ENCODE measurements at places on chromosomes 5 and 9.

DNA sequence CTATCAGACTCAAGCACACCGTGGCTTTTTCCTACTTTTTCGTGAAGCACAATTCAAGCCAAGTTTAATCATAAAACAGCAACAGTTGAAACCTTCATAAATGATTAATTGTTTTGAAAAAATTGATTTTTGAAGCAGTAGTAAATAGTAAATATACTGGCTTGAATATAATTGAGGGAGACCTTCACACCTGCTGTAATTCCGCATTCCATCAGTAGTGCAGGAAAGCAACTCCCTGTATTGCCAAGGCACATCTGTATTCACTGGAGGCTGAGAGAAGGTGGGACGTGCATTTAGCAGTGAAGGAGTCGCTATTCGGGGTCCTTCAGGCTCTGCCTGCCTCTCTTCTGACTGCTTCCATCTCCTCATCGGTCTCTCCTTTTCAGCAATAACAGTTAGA is 203.8 kb downstream of the ZSWIM6 start:
- no peak for DNase-seq

GRCh38 chr9:91680106-91680505 is 256.5 kb upstream of the NFIL3 start:
- no peak for DNase-seq

DNA sequence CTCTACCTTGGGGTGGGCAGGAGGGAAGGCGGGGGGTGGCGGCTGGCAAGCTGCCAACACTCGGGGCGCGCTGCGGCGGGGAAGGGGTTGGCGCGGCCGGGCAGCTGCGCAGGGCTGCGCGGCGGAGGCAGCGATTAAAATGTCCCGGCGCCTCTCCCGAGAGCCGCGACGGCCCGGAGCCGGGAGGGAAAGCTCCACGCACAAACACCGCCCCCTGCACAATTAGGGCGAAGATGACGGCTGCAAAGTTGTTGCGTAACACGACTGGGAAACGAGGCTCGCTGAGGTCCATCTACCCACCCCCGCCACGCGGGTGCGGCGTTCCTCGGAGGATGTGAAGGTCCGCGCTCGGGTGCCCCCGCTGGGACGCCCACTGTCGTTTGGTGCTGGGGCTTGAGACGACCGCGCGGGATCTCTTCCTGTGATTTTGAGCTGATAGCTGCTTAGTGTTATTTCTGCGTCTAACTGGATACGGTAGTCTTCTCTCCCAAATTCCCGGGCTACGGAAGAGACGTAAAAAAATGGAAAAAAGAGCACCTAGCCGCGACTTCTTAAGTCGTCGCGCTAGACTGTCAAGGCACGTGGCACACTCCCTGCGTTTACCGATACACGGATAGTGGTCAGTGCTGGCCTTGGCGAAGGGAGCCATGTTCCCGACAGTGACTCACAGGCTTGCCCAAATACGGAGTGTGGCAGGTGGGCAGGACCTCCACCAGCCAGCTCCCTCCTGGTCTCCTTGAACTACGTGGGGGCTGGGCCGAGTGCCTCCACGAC is 958 bp upstream of the NFIL3 start:
- no peak for DNase-seq

DNA sequence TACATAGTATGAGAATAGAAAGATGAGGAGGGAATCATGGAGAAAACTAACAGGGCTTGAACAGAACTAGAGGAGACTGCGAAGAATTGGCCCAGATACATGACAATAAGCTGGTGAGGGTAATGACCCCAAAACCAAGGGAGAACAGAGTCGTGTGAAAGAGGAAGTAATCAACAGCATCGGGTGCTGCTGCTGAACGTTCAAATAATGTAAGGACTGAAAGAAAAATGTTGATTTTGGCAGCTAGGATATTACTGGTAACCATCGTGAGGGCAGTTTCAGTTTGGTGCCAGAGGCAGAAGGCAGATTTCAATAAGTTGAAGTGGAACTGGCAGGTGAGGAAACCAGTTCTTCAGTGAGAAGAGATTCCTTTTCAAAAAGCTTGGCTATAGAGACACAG is 66.8 kb upstream of the SMC2 start:
- no peak for DNase-seq

DNA sequence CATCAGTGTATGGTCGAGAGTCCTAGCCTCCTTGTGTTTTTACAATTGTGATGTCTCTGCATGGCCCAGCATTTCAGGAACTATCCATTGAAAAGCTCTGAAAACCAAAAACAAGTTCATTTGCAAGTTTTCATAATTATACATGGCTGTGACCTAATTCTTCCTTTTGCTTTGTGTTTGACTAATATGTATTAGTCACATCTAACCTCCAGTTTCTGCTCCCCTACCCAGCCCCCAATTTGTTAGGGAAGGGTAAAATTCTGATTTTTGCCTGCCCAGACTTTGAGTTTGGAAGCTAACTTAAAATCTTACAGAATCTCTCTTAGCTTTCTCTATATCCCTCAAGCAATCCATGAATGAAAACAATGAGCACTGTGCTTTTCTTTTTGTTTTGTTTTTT is 128.2 kb upstream of the SEMA6A start:
- DNase-seq: no peak

GRCh38 chr9:115015018-115015635 is 84.7 kb upstream of the TNFSF8 start:
- no peak for DNase-seq

DNA sequence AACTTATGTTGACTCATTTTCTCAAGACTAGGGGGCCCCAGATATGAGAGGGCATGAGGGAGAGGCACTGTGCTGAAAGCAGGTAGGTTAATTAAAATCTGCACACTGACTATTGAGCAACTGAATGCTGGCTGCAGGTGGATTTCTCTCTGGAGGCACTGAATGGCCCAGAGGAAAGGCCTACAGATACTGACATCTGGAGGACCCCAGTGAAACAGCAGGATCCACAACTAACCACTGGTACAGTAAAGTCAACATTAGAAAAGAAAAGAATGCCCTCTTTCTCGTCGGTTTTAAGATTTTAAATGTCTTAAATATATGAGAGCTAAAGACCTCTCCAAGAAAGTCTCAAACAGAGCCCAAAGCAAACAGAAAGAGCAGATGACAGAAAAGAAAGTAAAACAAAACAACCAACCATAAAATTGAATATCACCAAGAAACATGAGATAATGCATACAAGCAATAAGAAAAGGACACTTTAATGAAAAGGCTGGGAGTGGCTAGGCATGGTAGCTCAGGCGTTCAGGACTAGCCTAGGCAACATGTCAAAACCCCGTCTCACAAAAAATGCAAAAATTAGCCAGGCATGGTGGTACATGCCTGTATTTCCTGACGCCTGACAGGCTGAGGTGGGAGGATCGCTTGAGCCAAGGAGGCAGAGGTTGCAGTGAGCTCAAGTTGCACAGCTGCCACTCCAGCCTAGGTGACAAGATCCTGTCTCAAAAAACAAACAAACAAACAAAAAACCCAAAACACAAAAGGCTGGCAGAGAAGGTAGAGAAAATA is 43.3 kb downstream of the PUM3 start:
- no peak for DNase-seq

GRCh38 chr5:147465747-147466146 is 44.1 kb downstream of the DPYSL3 start:
- DNase-seq: no peak

- DNase-seq: no peak
Measured at GRCh38 chr9:111803924-111804323, 9.2 kb upstream of the SHOC1 start.

DNA sequence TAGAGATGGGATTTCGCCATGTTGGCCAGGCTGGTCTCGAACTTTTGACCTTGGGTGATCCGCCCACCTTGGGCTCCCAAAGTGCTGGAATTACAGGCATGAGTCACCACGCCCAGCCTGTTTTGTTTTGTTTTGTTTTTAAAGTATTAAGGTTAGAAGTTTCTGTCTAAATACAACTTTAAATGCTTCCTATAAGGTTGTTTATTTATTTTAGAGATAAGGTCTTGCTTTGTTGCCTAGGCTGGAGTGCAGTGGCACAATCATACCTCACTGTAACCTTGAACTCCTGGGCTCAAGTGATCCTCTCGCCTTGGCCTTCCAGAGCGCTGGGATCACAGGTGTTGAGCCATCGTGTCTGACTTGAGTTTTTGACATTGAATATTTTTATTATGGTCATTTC is 11.4 kb downstream of the MRRF start:
- DNase-seq: no peak

DNA sequence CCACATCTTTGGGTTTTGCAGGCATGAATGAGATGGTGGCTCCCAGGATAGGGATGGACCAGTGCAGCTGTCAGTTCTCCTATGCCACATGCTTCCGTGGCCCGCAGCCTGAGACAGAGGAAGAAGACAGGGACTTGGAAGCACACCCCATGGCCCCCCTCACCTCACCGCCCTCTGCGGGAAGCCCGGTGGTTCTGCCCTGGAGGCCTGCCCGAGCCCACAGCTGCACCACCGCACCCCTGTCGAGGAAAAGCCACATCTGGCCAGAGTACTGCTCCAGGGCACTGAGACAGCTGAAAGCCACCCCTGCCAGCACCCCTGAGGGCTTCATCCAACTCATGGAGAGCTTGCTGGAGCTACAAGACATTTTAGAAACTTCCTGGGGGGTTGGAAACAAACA is 7.6 kb upstream of the TRMT10B start:
- no peak for DNase-seq

DNA sequence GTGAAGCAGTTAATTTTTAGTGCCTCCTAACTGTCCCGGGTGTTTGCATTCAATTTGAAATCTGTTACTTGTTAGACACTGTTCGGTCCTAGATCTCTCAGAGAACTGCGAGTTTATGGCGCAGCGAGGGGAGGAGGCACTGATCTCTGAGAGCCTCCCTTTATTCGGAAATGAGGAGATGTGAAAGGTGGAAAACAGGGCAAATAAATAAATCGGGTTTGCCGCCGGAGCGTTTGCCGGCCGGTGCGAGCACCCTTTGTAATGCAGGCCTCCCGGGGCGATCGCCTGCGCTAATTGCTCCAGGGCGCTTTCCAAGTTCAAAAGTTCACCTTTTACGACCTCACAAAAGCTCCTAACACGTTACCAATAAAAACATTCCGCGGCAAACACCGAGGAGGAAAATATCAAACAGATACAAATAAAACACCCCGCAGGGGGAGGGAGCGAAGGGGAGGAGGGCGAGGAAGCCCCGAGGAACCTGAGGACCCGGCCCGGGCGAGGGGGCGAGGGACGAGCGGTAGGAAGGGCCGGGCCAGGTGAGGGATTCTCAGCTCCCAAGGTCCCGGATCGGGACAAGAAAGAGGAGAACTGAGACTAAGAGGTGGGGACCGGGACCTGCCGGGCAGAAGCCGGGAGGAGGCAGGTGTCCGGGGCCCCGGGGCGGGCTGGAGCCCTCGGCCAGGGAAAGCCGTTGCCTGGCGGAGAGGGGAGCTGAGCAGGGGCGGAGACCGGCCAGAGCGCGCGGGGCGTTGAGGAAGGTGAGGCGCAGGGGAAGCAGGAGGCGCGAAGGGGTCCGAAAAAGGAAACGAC is 1.4 kb downstream of the NR6A1 start:
- DNase-seq: no peak

- DNase-seq: no peak
Measured at GRCh38 chr5:126858441-126858840, 81.5 kb downstream of the LMNB1 start.

DNA sequence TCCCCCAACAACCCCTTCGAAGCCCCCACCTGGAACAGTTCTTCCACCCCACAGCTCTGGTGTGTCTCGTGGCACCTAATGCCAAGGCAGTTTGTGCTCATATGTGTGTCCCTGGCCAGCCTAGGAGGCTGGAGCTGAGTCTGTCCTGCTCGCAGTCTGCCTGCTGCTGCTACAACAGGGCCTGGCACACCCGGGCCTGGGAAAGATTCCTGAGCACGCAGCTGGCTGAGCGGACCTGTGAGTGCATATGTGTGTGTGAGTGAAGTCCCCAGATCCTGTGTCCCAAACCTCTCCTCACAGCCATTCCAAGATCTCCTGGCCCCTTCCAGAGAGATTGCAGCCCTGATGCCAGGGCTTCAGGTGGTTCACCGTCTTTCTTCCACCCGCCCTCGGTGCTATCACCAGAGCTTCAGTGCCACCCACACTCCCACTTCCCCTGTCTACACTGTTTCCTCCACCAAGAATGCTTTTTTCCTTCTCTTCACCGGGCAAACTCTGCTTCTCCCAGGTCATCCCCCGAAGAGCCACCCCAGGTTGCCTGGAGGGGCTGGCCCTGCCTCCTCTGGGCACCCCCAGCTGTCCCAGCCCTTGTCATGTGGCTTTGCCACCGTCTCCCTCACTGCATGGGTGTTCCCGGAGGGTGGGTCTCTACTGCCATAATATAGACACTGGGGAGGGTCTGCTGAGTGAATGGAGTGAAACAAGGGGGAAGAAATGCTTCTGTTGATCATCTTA is 28.4 kb downstream of the LMX1B start:
- DNase-seq: no peak

GRCh38 chr9:122087406-122088200 is 5.5 kb downstream of the TTLL11 start:
- no peak for DNase-seq

DNA sequence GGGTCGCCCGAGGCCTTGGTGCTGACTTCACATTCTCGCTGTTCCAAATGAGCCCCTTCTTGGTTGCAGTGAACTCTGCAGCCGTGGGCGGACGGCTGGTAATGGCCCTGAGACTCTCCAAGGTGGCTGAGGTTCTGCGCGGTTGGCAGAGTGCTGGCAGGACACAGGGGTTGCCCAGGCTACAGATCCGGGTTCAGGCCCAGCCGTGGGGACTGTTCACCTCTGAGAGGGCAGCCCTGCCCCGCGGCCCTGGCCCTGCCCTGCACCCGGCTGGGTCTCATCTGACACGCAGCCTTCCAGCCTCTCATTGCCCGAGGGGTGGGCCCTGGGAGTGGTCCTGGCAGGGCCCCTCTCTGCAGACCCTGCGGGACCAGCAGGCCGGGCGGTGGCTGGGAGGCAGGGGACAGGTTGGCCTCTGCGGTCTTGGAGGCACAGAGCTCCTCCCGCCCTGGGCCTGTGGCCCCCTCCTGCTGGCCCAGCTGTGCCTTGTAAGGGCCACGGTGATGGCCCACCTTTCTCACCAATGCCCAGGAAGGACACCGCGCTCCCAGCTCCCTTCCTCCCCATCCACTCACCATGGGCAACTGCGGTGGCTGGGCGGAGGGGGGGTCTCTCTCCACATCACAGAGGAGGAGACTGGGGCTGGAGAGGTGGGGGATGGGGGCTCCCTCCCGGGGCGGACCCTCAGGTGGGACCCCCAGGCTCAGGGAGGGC is 51.6 kb downstream of the AHRR start:
- DNase-seq: no peak

DNA sequence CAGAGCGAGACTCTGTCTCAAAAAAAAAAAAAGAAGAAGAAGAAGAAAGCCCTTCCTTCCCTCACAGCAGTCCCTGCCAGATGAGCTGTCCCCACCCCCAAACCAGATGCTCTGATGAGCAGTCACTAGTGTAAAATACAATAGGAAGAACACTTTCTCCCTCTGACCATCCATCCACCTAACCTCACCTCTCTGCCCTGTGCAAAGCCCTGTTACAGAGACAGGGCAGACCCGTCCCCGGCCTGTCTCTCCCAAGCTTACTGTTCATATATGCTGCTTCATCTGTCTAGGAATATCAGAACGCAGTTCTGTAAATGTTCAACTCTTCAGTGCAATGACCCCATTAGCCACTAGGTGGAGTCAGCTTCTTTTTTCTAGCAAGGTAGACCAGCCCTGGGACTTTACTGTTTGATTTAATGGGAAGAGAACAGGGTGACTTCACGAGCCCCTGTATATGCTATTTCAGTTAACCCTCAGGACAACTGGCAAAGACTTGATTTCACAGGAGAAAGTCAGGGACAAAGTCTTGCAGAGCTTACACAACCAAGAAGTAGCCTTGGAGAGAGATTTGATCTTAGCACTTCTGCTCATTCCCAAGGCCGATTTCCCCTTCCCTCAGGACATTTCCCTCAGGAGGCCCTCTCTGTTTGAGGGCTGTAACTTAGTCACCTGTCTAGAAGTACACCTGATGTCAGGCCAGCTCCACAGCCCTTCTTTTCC is 14.9 kb upstream of the FGFR4 start:
- DNase-seq: no peak

GRCh38 chr5:121251954-121252353 is 599.7 kb upstream of the FTMT start:
- DNase-seq: no peak

All from activated CD8-positive, alpha-beta memory T cell treated with anti-CD3 and anti-CD28 coated beads for 48 hours (primary cell).